Right hindlimb (tissue), 1 donor: ENCODE measurements at places on chromosomes 7 and 10.

DNA sequence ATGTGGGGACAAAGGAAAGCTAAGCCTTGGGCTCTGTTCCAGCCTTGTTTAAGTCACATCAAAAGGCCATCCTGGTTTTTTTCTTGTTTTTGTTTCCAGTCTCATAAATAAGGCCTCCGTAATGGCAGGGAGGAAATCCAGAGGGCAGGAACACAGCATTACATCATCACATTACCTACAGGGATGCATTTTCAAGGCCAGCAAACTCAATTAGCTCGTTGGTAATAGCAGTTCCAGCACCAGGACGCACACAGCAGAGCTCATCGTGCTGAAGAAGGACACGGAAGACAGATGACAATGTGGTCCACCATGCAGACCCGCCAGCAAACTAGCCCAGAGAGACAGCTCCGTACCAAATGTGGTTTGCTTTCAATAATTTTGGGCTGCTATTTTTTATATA, 1209.2 kb downstream of the TYW1 start:
- no peak for DNase-seq

- DNase-seq, result no peak
Observed at GRCh38 chr10:133009218-133009950, 67.0 kb upstream of the CFAP46 start.

DNA sequence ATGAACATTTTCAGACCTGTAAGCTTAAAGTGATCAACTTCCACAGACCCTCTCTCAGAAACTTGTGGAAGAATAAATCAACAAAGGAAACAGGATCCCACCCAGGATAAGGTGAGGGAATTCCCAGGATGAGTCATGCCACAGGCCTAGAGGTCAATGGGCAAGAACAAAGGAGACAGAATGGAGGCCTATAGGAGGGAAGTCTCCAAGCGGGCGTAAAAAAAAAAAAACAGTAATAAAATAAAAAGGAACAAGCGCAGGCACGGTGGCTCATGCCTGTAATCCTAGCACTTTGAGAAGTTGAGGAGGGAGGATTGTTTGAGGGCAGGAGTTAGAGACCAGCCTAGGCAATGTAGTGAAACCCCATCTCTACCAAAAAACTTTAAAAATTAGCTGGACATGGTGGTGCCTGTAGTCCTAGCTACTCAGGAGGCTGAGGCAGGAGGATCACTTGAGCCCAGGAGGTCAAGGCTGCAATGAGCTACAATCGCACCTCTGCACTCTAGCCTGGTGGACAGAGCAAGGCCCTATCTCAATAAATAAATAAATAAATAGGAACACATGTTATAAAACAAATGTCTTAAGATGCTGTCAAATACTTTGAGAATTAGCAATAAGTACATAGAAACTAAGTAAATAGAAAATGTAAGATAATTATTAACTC, 8.4 kb downstream of the SORBS1 start:
- no peak for DNase-seq

DNA sequence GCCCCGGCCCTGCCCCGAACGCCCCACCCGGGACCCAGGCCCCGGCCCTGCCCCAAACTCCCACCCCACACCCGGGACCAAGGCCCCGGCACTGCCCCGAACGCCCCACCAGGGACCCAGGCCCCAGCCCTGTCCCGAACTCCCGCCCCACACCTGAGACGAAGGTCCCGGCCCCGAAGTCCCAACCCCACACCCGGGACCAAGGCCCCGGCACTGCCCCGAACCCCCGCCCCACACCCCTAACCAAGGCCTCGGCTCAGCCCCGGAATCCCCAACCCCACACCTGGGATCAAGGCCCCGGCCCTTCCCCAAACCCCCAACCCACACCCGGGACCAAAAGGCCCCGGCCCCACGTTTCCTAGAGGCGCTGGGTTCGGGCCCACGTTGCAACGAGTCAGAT, 1.1 kb upstream of the LARP4B start:
- DNase-seq, result peak; percentile 43

DNA sequence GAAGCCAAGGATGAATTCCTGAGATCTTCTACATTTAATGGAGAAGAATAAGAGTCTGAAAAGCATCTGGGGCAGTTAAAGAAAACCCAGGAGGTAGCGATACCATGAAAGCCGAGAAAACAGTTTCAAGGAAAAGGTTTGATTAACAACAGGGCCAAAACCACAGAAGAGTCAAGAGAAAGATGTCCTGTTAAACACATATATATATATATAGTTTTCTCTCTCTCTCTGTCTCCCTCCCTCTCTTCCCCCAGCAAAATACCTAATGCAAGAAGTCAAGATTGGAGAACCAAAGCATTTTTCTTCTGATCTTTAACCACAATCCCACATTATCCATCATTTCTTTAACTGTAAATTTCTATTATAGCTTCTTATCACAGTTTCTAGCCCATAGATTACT, 261.4 kb downstream of the SNX13 start:
- no peak for DNase-seq

GRCh38 chr7:38699471-38699870, 68.3 kb upstream of the AMPH start:
- no peak for DNase-seq

DNA sequence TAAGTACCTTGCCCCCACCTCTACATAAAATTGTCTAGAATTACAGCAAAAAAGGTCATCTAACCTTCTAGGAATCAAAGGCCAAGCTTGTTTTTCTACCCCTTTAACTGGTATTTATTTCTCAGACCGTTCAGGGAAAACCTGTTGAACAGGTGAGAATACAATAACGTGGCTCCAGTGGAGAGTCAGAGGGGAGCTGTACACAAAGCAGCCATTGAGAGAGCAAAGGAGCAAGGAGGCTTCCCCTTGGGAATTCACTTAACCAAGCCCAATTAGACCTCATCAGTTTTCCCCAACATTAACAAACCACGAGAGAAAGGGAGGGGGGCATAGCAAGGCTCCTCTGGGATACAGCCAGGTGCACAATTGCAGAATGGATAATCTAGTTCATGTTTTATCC, 101.9 kb downstream of the ELMO1 start:
- no peak for DNase-seq

DNA sequence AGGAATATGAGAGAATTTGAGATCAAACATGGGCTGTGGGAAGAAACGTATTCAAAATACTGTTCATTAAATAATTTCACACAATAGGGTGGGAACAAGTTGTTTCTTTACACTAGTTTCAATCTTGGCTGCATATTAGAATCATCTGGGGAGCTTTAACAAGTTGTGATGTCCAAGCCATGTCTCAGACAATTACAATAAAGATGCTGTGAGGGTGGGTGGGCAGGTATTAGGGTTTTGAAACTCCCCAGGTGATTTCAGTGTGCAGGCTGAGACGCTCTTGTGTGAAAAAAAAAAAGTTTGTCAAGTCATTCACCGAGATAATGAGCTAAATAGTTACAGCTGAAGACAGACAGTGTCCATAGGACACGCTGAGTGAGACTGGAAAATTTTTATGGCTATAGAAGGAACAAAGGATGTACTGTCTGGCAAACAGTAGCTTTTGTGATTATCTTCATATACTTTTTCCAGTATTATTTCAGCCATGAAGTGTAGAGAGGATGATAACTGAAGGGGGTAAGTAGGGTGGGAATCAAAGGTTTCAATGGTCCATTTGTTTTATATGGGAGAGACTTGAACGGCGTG, 12.6 kb upstream of the LAMB4 start:
- no peak for DNase-seq

- no peak for DNase-seq
Observed at GRCh38 chr10:24756283-24756682, 32.6 kb upstream of the ARHGAP21 start.

- peak; percentile 49 for DNase-seq
Observed at GRCh38 chr7:129298268-129298893, 73.6 kb downstream of the AHCYL2 start.

DNA sequence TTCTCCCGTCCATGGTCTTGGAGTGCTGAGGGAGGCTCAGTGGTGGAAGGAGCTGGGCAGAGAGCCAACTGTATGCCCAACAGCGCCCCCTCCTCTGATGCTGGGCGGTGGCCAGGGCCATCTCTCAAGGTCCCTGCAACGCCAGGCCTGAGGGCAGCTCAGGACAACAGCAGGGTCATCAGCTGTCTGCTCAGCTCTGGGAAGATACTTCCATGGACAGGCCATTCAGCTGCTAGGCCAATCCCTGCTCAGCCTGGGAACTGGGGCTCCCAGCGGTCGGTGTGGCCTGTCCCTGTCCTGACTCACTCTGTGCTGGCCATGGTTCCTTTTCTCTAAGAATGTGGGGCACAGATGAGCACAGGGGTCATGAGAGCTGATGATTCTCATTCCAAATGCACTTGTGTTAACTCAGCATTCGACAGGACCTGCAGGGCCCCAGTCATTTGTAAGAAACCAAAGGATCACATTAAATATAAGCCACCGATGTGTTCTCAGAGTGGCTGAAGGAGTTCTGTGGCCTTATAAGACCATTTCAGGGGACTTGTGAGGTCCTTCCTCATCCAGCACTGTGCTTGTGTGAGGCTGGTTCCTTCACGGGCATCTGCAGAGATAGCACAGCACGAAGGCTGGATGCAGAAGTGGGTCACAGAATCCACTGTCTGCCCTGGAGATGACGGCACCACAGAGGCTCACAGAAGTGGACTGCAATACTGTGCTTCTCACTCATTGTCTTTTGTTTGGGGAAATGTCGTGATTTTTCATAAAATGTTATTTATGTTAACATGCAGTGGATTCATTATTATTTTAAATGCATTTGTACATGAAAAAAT, 73.0 kb downstream of the ADCY1 start:
- DNase-seq, result no peak

DNA sequence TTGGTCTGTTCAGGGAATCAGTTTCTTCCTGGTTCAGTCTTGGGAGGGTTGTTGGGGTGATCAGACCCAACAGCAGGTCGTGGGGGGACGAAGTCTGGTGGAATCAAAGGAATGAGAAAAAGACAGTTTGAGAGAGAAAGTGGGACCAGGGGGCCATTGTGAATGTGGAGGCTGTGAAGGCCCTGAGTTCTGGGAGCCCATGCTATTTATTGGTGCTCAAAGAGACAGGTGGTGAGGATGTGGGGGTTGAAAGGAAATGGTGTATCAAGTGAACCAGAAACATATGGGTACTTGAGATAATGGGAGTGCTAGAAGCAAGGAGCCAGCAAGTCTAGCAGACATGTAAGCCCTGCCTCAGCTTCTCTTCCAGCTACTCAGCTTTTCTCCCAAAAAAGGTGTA, 84.1 kb downstream of the CCSER2 start:
- DNase-seq, result no peak

DNA sequence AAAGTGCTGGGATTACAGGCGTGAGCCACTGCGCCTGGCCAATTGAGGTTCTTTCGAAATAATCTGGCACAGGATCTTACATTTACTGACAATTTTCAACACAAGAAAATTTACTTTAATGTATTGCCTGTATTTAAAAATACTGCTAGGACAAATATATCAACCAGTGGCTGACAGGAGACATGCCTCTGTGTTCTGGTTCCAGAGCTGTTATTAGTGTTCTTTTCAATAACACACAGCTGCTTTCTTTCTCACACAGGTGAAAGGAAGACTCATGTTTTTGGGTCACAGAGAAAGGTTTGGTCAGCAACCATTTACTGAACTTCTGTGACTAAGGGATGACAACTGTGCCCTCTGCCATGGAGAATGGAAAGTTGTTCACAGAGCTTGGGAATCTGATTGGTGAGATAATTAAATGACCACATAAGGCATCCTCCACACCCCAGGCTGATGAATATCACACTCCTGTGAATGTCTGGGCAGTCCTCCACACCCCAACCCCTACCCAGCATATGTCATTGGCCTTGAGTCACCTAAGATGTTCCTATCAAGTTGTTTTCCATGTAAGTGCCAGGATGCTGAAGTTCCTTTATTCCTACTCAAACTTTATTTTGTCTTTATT, 180.1 kb downstream of the RAPGEF5 start:
- DNase-seq, result no peak

- no peak for DNase-seq
Observed at GRCh38 chr10:2933924-2934323, 133.4 kb upstream of the PFKP start.

GRCh38 chr7:104382616-104383015, 54.2 kb downstream of the LHFPL3 start:
- DNase-seq, result no peak

- DNase-seq, result peak; percentile 45
Observed at GRCh38 chr10:121076776-121077715, 225.9 kb downstream of the WDR11 start.

- peak; percentile 36 for DNase-seq
Observed at GRCh38 chr10:99976886-99977665, 32.7 kb downstream of the DNMBP start.

GRCh38 chr7:128876127-128876526, 13.5 kb downstream of the ATP6V1F start:
- peak; percentile 14 for DNase-seq

DNA sequence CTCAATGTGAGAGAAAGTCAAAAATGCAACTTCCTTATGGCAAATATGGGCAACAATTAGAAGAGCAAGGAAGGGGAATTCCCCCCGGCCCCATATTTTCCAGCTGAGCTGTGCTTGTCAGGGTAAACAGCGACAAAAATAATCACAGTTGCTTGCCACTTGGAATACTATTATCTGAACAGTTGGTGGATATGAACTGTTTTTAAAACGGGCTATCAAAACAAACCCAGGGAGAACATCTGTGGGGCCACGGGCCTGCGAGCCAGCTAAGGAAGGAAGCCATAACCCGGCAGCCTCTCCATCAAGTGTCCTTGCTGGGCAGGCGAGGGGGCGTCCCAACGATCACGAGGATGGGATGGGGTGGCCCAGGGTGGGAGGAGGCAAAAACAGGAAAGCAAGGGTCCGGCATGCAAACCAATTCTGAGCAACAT, 228.4 kb downstream of the ARHGAP12 start:
- DNase-seq, result no peak

GRCh38 chr7:43204081-43204480, 91.6 kb downstream of the HECW1 start:
- DNase-seq, result no peak

DNA sequence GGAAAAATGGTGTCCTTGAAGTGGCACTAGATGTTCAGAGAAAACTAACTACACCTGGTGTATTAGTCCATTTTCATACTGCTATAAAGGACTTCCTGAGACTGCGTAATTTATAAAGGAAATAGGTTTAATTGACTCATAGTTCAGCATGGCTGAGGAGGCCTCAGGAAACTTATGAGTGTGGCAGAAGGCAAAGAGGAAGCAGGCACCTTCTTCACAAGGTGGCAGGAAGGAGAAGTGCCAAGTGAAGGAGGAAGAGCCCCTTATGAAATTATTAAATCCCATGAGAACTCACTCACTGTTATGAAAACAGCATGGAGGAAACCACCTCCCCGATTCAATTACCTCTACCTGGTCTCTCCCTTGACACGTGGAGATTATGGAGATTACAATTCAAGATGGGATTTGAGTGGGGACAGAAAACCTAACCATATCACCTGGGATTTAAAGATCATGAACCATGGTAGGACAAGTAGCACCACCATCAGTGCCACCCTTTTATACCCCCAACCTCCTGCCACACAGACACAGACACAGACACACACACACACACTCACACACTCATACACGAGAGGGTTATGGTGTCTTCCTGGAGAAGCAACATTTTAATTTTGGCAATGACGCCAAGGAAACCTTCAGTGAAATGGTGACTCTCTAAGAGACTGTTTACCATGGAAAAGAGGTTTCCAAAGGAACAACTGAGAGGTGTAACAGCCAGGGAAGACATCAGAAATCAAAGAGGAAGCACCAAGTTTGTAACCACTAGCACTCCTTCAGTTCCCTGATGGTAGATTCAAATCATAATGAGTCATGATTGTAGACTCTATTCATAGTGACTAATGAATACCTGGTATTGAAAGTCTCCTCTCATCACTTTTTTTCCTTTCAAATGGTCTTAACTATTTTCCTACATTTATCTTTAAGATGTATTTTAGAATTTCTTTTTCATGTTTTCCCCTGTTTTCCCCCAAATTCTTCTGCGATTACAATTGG, 41.8 kb upstream of the WNT16 start:
- DNase-seq, result no peak
